ENCODE measurements at places on chromosomes 11 and 22.

DNA sequence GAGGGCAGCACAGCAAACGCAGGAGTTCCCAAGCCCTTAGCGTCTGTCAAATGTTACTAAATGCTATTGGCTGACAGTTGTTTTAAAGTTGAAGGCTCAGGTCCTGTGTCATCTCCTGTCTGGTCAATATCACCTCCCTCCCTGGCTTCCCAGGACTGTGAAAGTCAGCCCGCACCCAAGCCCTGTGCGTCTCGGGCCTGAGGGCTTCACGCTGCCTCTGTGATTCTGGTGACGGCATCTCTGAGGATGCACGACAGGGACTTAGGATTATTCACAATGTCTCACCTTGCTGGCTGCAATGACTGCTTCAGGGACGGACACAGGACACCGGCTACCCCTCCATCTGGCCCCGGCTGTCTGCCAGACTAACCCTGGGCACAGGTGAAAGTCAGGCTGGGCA is 415.3 kb downstream of the CTTN start:
- no peak for DNase-seq

- no peak for DNase-seq
These were observed 170.0 kb downstream of the LRRC4C start for GRCh38 chr11:41289408-41289807.

GRCh38 chr11:16081382-16082094 is 274.8 kb downstream of the SOX6 start:
- no peak for DNase-seq

DNA sequence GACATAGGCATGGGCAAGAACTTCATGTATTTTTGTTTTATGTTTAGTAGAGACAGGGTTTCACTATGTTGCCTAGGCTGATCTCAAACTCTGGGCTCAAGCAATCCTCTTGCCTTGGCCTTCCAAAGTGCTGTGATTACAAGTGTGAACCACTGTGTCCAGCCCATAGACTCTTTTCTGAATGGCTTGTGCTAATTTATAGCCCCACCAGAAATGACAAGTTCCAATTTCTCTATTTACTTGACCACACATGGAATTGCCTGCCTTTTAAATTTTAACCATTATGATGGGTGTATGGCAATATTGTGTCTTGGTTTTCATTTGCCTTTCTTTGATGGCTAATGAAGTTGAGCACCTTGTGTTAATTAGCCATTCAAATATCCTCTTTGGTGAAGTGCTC is 85.8 kb upstream of the NECTIN1 start:
- DNase-seq = no peak

DNA sequence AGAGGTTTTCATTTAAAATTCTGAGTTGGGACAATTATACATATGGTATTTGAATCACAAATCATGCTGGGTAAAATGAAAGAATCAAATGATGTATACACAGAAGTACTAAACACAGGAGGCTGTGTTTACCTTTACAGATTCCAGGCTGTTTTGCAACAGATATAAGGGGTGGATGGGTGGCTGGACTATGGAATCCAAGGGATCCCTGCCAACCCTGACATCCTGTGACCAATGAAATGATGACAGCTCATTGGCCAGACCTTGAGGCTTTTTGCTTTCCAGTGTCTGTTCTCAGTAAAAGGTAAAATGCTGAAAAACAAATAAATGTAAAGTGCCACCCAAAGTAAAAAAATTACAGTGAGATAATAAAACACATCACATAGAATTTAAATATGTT is 3.3 kb upstream of the DDI1 start:
- DNase-seq = no peak

DNA sequence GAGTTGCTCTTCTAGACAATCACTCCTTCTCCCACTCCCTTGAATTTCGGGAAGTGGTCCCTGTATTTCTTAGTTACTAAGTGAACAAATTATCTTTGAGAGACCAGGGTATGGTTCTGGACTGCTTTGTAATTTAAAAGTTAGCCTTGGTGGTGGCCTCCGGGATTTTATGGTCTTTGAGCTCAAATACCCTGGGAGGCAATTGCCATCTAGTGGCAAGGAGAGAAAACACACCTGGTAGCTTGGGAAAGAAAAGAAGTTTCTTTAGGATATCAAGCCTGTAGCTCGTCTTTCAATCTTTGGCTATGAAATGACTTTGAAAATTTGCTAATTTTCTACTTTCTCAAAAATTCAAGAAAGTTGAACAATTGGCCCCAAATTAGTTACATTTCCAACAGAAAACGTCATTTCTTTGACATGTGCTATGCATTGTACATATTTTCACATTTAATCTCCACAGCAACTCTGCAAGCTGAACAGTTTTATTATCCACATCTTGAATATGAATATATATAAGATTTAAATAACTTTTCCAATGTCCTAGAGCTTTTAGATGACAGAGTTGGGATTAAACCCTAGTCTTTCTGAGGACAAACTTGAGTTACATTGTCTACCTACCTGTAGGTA is 39.1 kb downstream of the MMP27 start:
- no peak for DNase-seq

- no peak for DNase-seq
These were observed 83.9 kb downstream of the OR5AK2 start for GRCh38 chr11:57072640-57073039.

DNA sequence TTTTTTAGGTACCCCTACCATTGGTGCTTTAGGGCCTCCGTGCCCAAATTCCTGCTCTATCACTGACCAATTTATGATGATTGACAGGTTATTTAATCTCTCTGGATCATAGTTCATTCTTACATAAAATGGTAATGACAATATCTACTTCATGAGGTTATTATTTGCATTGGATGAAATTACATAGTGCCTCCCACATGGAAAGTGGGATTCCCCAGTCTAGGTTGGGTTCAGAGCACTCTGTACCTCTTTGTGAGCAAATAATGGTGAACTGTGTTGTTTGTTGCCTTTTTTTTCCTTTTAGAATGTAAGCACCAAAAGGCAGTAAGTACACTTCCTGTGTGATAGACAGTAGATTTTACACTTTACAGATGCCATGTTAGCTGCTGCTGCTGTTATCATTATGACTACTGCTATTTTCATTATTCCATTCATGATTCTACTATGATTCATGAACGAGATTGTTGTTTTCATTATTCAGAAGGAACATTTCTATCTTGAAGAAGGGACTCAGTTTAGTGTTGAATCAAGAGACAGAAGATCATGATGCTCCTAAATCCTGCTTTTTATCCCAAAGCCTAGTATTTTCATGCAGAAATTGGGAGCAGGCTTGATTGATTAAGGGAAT is 100.8 kb downstream of the ALX4 start:
- DNase-seq = no peak

- DNase-seq = no peak
These were observed 9.7 kb downstream of the PATE3 start for GRCh38 chr11:125797641-125798040.

GRCh38 chr22:24427500-24428164 is at the start of gene ADORA2A:
TSS of gene ADORA2A (plus strand) at chr22:24427599. CDS start at chr22:24433405, 5,806 bp downstream.
- no peak for DNase-seq

DNA sequence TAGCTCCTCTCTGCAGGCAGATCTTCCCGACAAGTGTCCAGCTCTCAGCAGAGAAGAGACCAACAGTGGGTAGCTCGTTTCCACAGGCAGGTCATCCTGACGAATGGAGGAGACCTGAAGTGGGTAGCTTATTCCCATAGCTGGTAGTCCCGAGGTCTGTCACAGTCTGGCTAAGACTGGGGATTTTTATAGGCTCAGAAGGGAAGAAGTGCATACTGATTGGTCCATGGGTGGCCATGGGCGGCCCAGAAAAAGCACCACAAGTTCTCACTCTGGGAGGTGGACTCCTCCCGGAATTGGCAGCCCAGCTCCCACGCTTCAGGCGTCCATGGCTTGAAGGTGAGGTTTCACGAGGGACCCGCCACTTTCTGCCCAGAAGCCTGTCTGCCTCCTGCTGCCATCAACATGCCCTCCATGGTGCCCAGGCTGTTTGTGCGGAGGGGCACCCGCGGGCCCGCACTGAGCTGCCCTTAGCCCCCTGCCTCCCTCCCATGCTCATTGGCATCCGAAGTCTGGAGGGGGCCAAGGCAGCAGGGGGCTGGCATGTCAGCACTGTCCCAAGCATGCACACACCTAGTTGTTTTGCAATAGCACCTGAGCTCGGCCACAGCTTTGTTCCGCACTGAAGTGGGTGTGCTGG is 9.9 kb upstream of the MAP6 start:
- DNase-seq = no peak

DNA sequence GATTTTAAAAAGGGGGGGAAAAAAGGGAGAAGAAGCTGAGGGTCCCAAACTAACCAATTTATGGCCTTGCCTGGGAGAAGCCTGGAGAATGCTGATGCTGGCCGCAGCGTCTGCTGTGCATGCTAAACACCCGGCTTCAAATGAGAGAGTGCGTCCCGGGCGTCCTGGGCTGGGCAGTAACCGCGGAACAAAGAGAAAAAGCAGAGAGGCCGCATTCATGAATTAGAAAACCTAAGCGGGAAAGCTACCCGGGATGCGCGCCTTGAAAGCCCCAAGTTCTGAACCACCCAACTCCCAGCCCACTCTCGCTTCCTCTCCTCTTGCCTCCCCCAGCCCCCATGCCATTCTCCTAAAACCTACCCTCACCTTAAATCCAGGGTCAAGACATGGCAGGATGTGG is 6.5 kb downstream of the MN1 start:
- DNase-seq = no peak
